ENCODE measurements at places on chromosomes 1 and 21.

- peak; percentile 60 for DNase-seq
Observed at GRCh38 chr1:81670286-81670685, 130.4 kb upstream of the ADGRL2 start.

- DNase-seq, result no peak
Observed at GRCh38 chr1:61287734-61288133, 205.4 kb downstream of the NFIA start.

DNA sequence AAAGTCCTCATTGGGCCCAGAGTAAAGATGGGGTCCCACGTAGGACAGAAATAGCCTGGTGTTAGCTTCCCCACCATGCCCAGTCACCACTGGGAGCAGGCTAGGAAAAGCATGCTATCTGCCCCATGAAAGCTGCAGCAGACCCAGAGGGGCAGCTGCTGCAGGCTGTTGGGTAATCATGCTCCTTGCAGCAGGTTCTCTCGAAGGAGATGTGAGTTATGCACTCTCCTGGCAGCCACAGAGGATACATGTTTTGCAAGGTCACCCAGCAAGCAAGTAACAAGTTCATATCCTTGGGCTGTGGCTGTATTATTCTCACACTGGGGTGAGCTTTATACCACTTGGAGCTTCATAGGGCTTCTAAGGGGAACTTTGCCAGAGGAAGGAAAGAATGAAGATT is 9.1 kb upstream of the HEYL start:
- no peak for DNase-seq

DNA sequence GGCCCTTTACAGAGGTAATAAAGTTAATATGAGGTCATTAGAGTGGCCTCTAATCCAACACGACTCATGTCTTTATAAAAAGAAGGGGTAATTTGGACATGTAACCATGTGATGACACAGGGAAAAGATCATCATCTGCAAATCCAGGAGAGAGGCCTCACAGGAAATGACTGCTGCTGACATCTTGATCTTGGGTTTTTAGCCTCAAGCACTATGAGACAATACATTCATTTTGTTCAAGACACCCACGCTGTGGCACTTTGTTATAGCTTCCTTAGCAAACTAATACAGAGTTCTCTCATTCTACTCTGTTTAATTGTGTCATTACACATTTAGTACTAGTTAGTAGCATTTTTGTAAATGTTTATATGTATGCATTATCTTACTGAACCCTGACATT is 64.0 kb upstream of the RUNX1 start:
- DNase-seq, result no peak

Measured in right forelimb (tissue), 1 donor.